ENCODE measurements at places on chromosomes 16 and 17.

DNA sequence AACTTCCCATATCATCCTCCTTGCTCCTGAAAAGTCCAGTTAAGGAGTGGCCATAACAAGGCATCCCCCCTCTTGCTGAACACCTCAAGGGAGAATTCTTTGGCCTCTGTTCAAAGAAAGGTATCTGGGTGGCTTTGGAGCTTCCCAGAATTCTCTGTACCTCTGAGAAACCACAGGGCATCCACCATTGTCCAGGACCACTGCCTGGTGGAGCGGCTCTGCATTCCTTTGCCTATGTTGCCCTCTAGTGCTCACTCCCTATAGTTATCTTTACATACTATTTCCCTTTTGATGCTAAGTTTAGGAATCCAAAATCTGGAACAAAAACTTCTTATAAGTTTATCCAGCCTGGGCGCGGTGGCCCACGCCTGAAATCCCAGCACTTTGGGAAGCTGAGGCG, 30.3 kb downstream of the CHD9NB start:
- DNase-seq: no peak

DNA sequence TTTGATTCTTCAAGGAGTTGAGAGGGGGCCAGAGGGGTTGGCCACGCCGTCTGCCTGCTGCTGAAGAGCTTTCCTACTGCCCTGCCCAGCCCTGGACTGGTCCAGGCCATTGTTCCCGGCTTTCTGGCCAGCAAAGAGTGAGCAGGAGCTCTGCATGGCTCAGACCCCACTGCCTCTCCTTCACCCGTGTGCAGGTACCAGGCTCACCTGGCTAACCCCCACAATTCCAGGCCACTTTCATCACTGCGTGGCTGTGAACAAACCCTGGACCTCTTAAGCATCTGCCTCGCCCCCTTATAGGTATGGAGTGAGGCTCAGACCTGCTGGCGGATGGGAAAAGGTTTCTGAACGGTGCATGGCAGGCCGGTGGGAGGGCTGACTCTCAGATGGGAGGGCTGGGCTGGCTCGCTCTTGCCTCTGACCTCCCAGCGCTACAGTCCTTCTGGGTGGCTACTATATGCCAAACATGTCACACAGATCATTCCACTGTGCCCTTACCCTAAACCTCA, 8.9 kb downstream of the ZNF319 start:
- no peak for DNase-seq

DNA sequence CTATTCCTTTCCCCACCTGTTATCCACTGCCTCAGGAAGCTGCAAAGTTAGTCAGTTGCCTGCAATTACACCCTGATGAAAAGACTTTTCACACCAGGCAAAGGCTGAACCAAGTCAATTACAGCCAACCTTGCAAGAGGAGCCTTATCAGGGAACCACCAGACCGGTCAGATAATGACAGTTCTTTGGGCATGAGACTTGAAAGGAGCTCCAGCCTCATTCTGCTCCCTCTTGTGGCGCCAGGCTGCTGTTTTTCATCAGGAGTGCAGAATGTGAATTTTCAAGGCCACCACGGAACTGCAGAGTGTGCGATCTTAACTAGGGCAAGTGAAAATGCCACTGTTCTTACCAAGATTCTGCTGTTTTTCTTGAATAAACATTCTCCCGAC, 22.5 kb downstream of the DNAI2 start:
- DNase-seq: no peak

GRCh38 chr17:601926-602303, 112.7 kb downstream of the VPS53 start:
- no peak for DNase-seq

Measured in stimulated activated CD4-positive, alpha-beta T cell treated with anti-CD3 and anti-CD28 coated beads, Interleukin-1b, Interleukin-23, amount 100 ng/mL, for 4 hours (primary cell).